ENCODE measurements at places on chromosomes 12 and 14. TPM values are rescaled to one million over a fixed set of nuclear protein-coding genes. Genes with fewer than 3 reads are reported as not detected.

GLIPR1L1 gene
- not detected for total RNA-seq

GRCh38 chr12:52769946-52770345, 7.2 kb downstream of the KRT76 start:
- H3K4me1 ChIP-seq: no peaks in the 10 kb centered on the region
- no peak overlapping the region for H3K27ac ChIP-seq
- no peak for DNase-seq
- no peak overlapping the region for H3K4me3 ChIP-seq
- no peaks in the 10 kb centered on the region for H3K27me3 ChIP-seq

DNA sequence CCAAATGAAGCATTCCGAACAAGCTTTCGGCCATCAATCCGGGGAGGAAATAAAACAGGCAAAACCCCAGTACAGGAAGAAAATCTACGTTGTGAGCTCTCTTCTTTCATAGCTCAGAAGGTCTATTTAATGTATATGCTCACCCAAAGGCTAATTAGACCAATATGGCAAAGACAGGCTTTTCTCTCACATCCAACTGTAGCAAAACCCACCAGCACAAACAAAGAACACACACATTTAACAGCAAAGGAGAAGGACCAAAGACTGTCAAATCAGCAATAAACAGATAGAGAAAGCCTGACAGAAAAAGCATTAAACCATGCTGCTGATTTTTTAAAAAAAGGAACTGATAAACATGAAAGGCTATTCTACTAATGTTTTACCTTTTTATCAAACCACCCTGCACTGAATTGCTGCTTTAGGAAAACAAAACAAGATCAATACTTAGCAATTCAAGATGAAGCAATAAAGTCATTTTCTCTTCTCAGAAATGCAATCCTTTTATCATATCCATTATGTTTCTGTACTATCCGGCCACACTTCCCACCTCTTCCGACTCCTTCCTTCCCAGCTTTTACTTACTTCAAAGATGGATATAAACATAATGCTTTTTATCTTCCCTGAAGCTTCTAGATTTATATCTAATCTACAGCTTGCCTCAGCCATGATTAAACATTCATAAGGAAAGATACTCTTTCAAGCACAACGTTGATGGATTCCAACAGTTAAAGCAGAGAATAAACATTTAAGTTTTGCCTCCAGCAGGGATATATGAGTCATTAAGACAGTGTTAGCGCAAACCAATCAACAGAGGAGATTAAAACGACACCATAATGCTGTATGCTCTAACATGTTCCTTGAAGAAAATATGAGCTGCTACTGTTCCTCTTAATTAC, 74.6 kb upstream of the BBS10 start:
- H3K27me3 ChIP-seq: no peaks in the 10 kb centered on the region
- no peaks in the 10 kb centered on the region for H3K36me3 ChIP-seq
- H3K27ac ChIP-seq: no peak overlapping the region
- peaks cover 23% of the 10 kb centered on the region for H3K4me1 ChIP-seq
- no peak overlapping the region for H3K4me3 ChIP-seq
- no peak for DNase-seq

TMCC3 gene
- total RNA-seq: not detected

KLRD1 gene
- not detected for total RNA-seq

- H3K27me3 ChIP-seq: no peaks in the 10 kb centered on the region
- no peak for DNase-seq
- peaks cover 6% of the 10 kb centered on the region for H3K4me1 ChIP-seq
- H3K36me3 ChIP-seq: no peaks in the 10 kb centered on the region
- H3K27ac ChIP-seq: no peak overlapping the region
Measured at GRCh38 chr12:106527356-106527755, 55.4 kb upstream of the RFX4 start.

GRCh38 chr14:87076146-87076545, 916.8 kb downstream of the GALC start:
- no peaks in the 10 kb centered on the region for H3K36me3 ChIP-seq
- no peaks in the 10 kb centered on the region for H3K4me1 ChIP-seq
- no peak overlapping the region for H3K27ac ChIP-seq
- DNase-seq: no peak
- H3K27me3 ChIP-seq: no peaks in the 10 kb centered on the region
